ENCODE measurements at places on chromosomes 2 and 18.

- peak; percentile 61 for DNase-seq
Observed at GRCh38 chr2:157897106-157897971, 21.2 kb upstream of the ACVR1 start.

- DNase-seq, result peak; percentile 70
Observed at GRCh38 chr2:134774786-134775641, 56.2 kb upstream of the TMEM163 start.

DNA sequence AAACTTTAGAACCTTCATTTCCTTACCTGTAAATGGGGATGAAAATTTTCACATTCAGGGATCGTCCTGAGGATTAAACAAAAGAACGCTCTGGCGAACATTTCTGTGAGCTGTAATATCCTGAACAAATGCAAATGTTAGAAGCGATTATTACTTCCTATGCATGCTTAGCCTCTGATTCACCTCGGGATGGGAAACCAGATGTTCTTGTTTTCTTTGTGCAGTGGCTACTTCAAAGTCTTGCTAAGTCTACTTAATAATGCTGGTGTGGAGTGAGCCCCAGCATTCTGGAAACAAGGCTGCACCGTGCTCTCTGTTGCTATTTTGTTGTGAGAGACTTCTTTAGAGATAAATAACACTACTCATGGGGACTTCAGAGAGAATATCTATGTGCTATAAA, 119.1 kb upstream of the PELI1 start:
- no peak for DNase-seq

DNA sequence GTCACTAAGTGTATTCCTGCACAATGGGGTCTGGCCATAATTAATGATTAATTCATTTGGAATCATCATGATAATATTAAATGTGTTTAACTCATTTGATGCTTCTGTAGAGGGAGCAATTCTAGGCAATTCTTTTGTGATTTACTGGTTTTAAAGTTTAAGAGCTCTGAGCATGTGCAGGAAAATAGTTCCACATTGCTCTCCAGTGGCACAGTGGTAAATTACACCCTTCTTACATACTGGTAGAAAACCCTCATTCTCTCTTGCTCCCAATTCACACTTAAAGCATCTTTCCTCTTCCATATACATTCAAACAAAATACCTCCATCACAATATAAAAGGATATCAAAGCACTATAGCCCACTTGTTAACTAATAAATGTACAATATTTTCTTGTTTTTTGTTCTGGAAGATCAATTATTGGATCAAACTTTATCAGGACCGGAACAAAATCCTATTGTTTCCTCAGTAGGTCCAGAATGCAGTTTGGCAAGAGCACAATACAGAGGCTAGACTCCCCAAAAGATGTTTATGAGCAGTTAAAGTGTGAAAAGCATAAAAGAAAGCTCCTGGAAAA, 844.3 kb downstream of the MBD2 start:
- DNase-seq, result no peak

GRCh38 chr2:129504646-129505045, 474.8 kb upstream of the RAB6C start:
- DNase-seq, result no peak

- DNase-seq, result no peak
Observed at GRCh38 chr2:190716176-190716807, 67.4 kb downstream of the NAB1 start.

GRCh38 chr2:230085201-230085600, 16.5 kb upstream of the SLC16A14 start:
- DNase-seq, result no peak

GRCh38 chr2:215401896-215402379, 33.9 kb downstream of the FN1 start:
- DNase-seq, result peak; percentile 34

Measured in DND-41 (cell line).